ENCODE measurements at places on chromosomes 5 and 9. TPM values are rescaled to one million over a fixed set of nuclear protein-coding genes. Genes with fewer than 3 reads are reported as not detected.

The ALDH1A1 gene
- 0.72 TPM for total RNA-seq

The RBM27 gene
- total RNA-seq = 20.9 TPM

The SPIN1 gene
- total RNA-seq = 34.5 TPM

The IDNK gene
- 13.5 TPM for total RNA-seq

The NADK2 gene
- 13.4 TPM for total RNA-seq
